Activated naive CD8-positive, alpha-beta T cell treated with anti-CD3 and anti-CD28 coated beads, Interleukin-2, amount 10 ng/mL, durations not matched to agents 7 days and 5 days (primary cell): ENCODE measurements at places on chromosomes 7 and 10. TPM values are rescaled to one million over a fixed set of nuclear protein-coding genes. Genes with fewer than 3 reads are reported as not detected.

C10orf143 gene
- 6.0 TPM for total RNA-seq

OR2A5 gene
- not detected for total RNA-seq

SYCE1 gene
- 2.3 TPM for total RNA-seq

SFXN4 gene
- total RNA-seq: 24.1 TPM

CAMK2G gene
- 48.6 TPM for total RNA-seq

GPER1 gene
- 0.26 TPM for total RNA-seq

- H3K27me3 ChIP-seq: no peaks in the 10 kb centered on the region
- H3K27ac ChIP-seq: no peak overlapping the region
- no peak overlapping the region for H3K4me3 ChIP-seq
- H3K4me1 ChIP-seq: peaks cover 12% of the 10 kb centered on the region
Observed at GRCh38 chr10:58237014-58237834, 30.5 kb downstream of the IPMK start.

- no peak overlapping the region for H3K27ac ChIP-seq
- no peak for DNase-seq
- H3K27me3 ChIP-seq: peaks cover 2% of the 10 kb centered on the region
- H3K4me3 ChIP-seq: no peak overlapping the region
- H3K36me3 ChIP-seq: no peaks in the 10 kb centered on the region
Observed at GRCh38 chr10:131736321-131736980, 164.4 kb upstream of the PPP2R2D start.

DNA sequence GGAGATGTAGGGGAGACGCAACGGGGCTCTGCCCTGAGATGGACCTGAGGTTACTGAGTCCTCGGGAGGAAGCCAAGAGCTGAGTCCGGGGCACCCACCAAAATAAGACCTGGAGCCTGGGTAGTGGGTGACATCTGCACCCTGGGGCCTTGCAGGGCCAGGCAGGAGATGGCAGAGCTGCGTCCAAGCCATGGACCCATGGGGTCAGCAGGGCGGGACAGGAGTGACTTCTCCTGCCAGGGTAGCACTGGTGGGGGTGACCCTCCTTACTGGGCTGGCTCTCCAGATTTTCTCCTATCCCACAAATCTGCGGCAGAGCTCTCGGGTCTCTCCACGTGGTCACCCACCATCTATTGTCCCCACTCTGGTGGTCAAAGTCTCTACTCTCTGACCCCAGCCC lies 2.1 kb downstream of the GHRHR start:
- H3K4me1 ChIP-seq: peaks cover 2% of the 10 kb centered on the region
- H3K27me3 ChIP-seq: peaks cover 4% of the 10 kb centered on the region
- no peak for DNase-seq
- H3K36me3 ChIP-seq: no peaks in the 10 kb centered on the region
- no peak overlapping the region for H3K4me3 ChIP-seq
- no peak overlapping the region for H3K27ac ChIP-seq

GRCh38 chr7:147151661-147152060 lies 1035.1 kb downstream of the CNTNAP2 start:
- H3K36me3 ChIP-seq: no peaks in the 10 kb centered on the region
- H3K27ac ChIP-seq: no peak overlapping the region
- DNase-seq: no peak

GRCh38 chr10:125662584-125662983 lies 20.4 kb downstream of the TEX36 start:
- H3K4me1 ChIP-seq: no peaks in the 10 kb centered on the region
- no peaks in the 10 kb centered on the region for H3K36me3 ChIP-seq
- H3K27me3 ChIP-seq: peaks cover 12% of the 10 kb centered on the region
- H3K27ac ChIP-seq: no peak overlapping the region
- no peak overlapping the region for H3K4me3 ChIP-seq

DNA sequence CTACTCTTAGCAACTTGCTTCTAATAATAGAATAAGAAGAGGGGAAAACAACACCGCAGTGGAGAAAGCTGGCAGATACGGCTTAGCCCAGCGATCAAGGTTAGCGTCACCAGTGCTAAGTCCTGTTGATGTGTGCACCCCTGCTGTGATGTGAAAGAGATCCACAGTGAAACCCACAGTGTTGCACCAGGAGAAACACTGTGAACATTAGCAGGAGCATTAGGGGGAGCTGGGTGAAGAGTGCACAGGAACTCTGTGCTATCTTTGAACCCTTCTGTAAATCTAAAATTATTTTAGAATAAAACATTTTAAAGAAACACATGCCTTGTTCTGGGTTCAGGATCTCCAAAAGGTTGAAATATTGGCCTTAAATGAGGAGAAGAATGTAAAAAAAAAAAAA lies 154.1 kb upstream of the UNC5B start:
- no peaks in the 10 kb centered on the region for H3K36me3 ChIP-seq
- peaks cover 13% of the 10 kb centered on the region for H3K27me3 ChIP-seq
- H3K4me3 ChIP-seq: no peak overlapping the region
- no peaks in the 10 kb centered on the region for H3K4me1 ChIP-seq
- no peak overlapping the region for H3K27ac ChIP-seq
- no peak for DNase-seq

- DNase-seq: no peak
- H3K4me1 ChIP-seq: no peaks in the 10 kb centered on the region
- no peak overlapping the region for H3K27ac ChIP-seq
- H3K27me3 ChIP-seq: peaks cover 21% of the 10 kb centered on the region
- no peaks in the 10 kb centered on the region for H3K36me3 ChIP-seq
Observed at GRCh38 chr7:116805100-116805544, 57.3 kb upstream of the CAPZA2 start.

DNA sequence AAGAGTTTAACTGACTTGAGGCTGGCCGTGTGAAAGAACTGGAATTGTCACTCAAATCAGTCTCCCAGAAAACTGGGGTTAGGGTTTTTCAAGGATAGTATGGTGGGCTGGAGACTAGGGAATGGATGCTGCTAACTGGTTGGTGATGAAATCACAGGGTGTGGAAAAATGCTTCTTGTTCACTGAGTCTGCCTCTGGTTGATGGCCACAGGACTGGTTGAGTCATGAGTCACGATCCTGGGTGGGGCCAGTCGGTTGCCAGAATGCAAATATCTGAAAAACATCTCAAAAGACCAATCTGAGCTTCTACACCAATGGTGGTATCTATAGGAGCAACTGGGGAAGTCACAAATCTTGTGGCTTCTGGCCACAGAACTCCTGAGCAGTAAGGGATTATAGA lies 16.3 kb upstream of the BAMBI start:
- no peak overlapping the region for H3K4me3 ChIP-seq
- H3K27ac ChIP-seq: no peak overlapping the region
- H3K36me3 ChIP-seq: no peaks in the 10 kb centered on the region
- no peak for DNase-seq
- H3K4me1 ChIP-seq: no peaks in the 10 kb centered on the region
- H3K27me3 ChIP-seq: peaks cover 12% of the 10 kb centered on the region

- DNase-seq: no peak
- H3K27ac ChIP-seq: no peak overlapping the region
- H3K36me3 ChIP-seq: no peaks in the 10 kb centered on the region
- H3K27me3 ChIP-seq: no peaks in the 10 kb centered on the region
- H3K4me1 ChIP-seq: no peaks in the 10 kb centered on the region
Observed at GRCh38 chr10:71345694-71346093, 26.6 kb downstream of the SLC29A3 start.

GRCh38 chr7:33578166-33578565 lies 327.2 kb upstream of the BMPER start:
- no peaks in the 10 kb centered on the region for H3K36me3 ChIP-seq
- H3K27me3 ChIP-seq: no peaks in the 10 kb centered on the region
- no peak overlapping the region for H3K27ac ChIP-seq
- no peaks in the 10 kb centered on the region for H3K4me1 ChIP-seq
- DNase-seq: no peak
